ENCODE measurements at places on chromosomes 3 and 15.

- DNase-seq: no peak
Measured at GRCh38 chr15:95327661-95328060, 1002.8 kb upstream of the NR2F2 start.

DNA sequence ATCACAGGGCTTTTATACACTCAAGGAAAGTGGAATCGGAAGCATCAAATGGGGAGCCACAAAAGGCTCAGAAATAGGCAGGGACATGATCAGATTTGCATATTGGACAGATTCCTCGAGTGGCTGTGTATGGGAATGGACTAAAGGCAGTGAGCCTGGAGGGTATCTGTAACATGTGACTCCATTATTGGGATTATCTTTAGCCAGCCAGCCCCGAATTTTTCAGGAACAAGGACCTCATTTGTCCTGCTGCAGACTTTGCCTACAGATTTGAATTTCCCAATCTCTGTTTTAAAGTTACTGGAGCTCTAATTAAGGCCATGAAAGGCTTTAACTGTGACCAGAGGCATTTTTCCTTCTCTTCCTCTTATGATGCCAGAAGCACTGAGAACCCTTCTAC is 26.9 kb upstream of the EPHB1 start:
- no peak for DNase-seq

- no peak for DNase-seq
Measured at GRCh38 chr3:151384741-151385174, at the start of gene P2RY12. TSS of gene P2RY12 (minus strand) at chr3:151384753. CDS start at chr3:151338845, 45,908 bp downstream.

- no peak for DNase-seq
Measured at GRCh38 chr3:21893242-21893641, 142.2 kb upstream of the ZNF385D start.

DNA sequence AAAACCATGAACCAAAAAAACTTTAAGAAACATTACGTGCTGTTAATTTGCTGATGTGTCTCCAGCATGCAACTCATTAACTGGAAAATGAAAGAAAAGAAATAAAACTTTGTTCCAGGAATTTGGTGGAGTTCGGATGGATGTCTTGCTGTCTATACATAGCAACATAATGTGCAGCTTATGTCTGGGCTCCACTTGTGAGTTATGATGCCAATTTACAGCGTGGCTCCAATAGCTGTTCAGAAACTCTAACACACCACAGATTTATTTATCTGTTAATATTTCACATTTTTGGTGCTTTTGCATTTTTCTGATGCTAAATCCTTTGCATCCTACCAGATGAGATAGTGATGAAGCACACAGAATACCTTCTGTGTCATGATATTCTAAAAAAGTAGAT is 45.1 kb downstream of the MAP4 start:
- no peak for DNase-seq

DNA sequence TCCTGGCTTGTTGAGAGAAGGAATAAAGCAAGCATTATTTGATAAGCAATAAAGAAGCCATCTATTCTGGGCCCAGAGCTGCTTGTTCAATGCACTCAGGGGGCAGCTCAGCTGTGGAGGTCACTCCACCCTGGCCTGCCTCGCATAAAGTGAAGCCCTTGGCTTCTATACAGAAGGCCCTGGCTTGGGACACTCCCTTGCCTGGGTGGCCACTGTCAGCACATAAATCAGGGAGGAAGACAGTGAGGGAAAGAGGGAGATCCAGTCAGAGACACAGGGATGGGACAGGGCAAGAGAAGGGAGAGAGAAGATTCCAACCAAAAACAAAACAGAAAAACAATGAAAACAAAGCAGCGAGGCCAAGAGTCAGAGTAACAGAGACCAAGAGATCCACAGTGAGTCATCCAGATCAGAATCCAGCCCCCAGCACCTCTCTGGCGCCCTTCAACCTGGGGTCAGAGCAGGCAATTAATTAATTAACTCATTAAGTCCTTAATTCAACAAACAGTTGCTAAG is 11.8 kb downstream of the INSYN1 start:
- DNase-seq: no peak

GRCh38 chr3:150129166-150129565 is 158.5 kb upstream of the PFN2 start:
- no peak for DNase-seq

DNA sequence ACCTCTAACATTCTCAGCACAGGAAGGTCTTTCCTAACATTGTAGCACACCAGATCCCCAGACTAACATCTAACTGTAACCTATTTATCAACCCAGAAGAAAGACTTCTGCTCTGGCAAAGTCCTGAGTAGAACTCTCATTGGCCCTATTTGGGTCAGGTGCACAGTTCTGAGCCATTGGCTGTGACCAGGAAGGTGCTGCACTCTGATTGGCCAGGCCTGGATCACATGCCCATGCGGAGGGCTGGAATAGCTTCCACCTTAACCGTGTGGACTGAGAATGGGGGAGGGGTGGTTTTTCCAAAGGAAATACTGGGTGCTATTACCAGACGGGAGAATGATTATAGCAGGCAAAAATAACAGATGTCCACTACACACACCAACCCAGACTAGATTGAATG is 11.5 kb downstream of the FEZF2 start:
- no peak for DNase-seq

GRCh38 chr15:77067691-77068367 is 3.1 kb downstream of the TSPAN3 start:
- no peak for DNase-seq

DNA sequence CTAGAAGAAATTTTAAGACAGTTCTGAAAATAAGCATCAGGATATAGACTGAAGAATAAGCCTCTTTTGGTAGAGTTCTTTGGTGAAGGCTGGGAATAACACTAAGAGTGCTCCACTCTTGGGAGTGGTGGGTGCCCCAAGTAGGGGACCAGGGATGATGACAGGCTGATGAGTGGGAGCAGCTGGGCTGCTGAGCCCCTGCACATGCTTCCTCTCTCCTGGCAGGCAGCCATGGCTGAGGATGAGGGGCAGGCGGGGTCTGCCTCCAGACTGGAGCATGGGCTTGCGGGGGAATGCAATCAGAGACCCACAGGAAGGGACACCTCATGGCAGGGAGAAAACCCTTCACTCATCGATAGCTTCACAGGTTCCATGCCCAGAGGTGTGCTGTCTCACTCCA is 72.6 kb upstream of the RORA start:
- DNase-seq: no peak

DNA sequence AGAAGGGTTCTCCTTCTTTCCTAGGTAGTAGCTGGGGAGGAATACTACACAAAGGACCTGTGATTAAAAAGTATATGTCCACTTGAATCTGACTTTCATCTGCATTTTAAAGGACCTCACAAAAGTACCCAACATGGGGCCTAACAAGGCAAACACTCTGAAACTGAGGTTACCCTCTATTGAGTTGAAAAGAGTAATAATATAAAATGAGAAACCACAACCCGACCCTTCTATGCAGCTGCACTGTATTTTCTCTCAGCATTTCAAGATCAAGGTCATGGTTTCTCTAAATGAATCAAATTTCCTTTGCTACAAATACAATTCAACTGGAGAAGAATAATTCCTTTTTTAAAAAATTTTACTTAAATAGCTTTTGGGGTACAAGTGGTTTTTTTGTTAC is 106.3 kb downstream of the DMXL2 start:
- DNase-seq: no peak

DNA sequence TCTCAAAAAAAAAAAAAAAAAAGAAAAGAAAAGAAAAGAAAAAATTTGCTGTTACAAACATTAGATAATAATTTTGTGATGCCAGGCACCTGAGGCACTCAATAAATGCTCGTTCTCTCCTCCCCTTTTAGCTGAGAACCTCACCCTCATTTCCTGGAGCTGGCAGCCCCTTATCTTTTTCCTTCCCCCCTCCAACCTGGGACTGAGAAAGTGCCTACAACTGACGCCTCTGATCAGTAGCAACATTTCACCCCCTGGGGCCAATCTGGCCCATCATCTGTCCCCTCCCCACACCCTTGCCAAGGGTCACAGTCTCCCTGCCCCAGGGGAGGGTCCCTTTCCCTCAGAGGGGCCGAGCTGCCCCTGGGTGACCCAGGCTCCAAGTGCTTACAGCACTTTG is 12.6 kb upstream of the RNU6-1 start:
- no peak for DNase-seq

DNA sequence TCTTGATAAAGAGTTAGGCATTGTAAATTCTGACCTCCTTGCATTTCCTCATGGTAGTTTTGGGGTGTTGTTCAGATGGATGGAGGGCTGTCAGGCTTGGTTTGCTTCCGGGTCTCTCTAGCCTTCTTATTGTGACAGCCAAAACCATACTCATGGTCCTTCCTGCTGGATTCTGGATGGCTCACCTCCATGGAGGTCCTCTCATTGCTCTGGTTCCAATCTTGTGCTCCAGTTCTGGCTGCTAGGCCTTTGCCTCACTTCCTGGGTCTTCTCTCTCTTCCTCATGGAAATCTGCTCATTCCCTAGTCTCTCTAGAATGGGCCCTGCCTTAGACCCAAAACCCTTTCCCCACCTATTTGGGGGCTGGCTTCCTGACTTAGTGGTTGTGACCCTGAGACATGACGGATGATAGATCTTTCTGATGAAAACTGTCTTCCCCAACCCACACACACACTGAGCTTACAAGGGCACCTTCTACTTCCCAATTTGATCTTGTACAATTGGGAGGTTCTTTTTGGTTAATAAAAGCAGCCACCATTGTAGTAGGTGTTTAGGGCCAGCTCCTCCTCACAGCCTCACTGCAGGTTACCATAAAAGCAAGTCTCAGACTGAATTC is 66.2 kb upstream of the XCR1 start:
- no peak for DNase-seq

DNA sequence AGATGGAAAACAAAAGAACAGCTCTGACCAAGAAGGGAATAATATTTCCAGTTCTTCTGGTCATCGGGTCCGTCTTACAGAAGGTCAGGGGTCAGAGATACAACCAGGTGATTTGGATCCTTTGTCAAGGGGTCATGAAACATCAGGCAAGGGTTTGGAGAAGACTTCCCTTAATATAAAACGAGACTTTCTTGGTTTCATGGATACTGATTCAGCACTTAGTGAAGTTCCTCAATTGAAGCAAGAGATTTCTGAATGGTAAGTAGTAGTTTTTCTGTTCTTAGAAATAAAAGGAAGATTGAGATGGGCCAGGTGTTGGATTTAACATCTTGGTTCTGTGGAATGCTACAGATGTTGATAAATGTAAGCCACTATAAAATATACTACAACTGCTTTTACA is 9.5 kb downstream of the MGA start:
- no peak for DNase-seq

GRCh38 chr3:24773798-24774197 is 279.1 kb upstream of the THRB start:
- no peak for DNase-seq

GRCh38 chr15:72124218-72124617 is 6.0 kb downstream of the SENP8 start:
- no peak for DNase-seq

- no peak for DNase-seq
Measured at GRCh38 chr3:122268257-122269024, 56.6 kb upstream of the CSTA start.
